A549 treated with CpdA at 1 μM for 4 hours (cell line): ENCODE measurements at places on chromosomes 11 and 22. TPM values are rescaled to one million over a fixed set of nuclear protein-coding genes. Genes with fewer than 3 reads are reported as not detected.

CRYBB3 gene
- total RNA-seq, result not detected in 5 replicates

HORMAD2 gene
- not detected in 5 replicates for total RNA-seq

TRIM64C gene
- not detected in 5 replicates for total RNA-seq

GSC2 gene
- not detected in 5 replicates for total RNA-seq

TNNT3 gene
- not detected in 5 replicates for total RNA-seq

OR4C16 gene
- total RNA-seq, result not detected in 5 replicates

TBX10 gene
- not detected in 5 replicates for total RNA-seq

TREH gene
- not detected in 5 replicates for total RNA-seq

TMEM86A gene
- 0.31 to 0.64 TPM (median 0.58 TPM) in 5 replicates for total RNA-seq

SELENOH gene
- 109 to 155 TPM (median 142 TPM) in 5 replicates for total RNA-seq

DRICH1 gene
- 0.18 to 0.50 TPM (median 0.26 TPM) in 3 of 5 replicates, not detected in the others for total RNA-seq

OR52R1 gene
- total RNA-seq, result not detected in 5 replicates

RCOR2 gene
- total RNA-seq, result 0.55 to 1.1 TPM (median 1.0 TPM) in 5 replicates

ZNF143 gene
- total RNA-seq, result 12.1 to 16.3 TPM (median 13.6 TPM) in 5 replicates

SLC22A12 gene
- total RNA-seq, result not detected in 5 replicates

ANKK1 gene
- 0.02 to 0.12 TPM in 2 of 5 replicates, not detected in the others for total RNA-seq

RFPL1 gene
- total RNA-seq, result not detected in 5 replicates

CD6 gene
- total RNA-seq, result 0.10 to 0.64 TPM (median 0.27 TPM) in 5 replicates

KIAA1671 gene
- total RNA-seq, result 7.0 to 10.8 TPM (median 8.6 TPM) in 5 replicates

CADM1 gene
- total RNA-seq, result 21.0 to 25.4 TPM (median 23.2 TPM) in 5 replicates

LRRC32 gene
- 0.09 to 0.30 TPM (median 0.15 TPM) in 5 replicates for total RNA-seq

NDUFA6 gene
- total RNA-seq, result 62.2 to 74.5 TPM (median 69.0 TPM) in 5 replicates
